Caco-2 (cell line): ENCODE measurements at places on chromosomes 6 and 20.
A peak's percentile ranks its signal among the peaks of the same experiment; 100 is the strongest.

DNA sequence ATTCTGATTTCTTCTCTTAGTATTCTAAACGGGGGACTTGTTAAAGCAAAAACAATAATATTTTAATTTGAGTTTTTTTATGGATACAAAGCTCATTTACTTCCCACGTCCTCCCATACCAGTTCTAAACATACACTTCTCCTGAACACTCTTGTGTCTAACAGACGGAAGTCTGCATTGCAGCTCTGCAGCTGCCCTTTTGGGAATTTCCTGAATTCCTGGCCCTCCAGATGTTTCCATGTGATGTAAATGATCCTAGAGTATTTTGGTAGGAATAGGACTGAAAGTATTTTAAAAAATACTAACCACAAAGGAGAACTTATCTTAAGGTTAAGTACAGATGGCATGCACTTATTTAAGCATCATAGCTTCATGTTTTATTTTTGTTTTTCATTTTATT is 886.7 kb downstream of the TBC1D32 start:
- H3K4me3 ChIP-seq = no peak overlapping the region
- no peak overlapping the region for H3K27ac ChIP-seq
- H3K36me3 ChIP-seq = no peaks in the 10 kb centered on the region

DNA sequence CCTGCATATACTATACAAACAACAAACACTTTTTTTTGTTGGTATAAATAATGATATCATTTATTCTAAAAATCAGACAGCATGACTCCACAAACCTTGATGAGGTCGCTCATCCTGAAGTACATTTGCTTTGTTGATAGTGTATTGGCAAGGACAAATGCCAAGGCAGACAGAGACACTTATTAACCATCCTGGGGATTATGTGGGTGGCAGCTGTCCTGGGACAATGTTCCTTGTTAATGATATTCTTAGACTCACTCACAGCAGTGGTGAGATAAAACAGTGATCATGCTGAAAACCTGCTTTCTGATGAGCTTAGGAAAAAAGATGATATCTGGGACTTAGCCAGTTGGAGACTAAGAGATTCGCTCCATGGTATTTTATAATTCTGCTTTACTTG is 85.4 kb upstream of the OGFRL1 start:
- no peaks in the 10 kb centered on the region for H3K4me1 ChIP-seq
- H3K27ac ChIP-seq = no peak overlapping the region
- no peaks in the 10 kb centered on the region for H3K27me3 ChIP-seq
- no peak for DNase-seq

DNA sequence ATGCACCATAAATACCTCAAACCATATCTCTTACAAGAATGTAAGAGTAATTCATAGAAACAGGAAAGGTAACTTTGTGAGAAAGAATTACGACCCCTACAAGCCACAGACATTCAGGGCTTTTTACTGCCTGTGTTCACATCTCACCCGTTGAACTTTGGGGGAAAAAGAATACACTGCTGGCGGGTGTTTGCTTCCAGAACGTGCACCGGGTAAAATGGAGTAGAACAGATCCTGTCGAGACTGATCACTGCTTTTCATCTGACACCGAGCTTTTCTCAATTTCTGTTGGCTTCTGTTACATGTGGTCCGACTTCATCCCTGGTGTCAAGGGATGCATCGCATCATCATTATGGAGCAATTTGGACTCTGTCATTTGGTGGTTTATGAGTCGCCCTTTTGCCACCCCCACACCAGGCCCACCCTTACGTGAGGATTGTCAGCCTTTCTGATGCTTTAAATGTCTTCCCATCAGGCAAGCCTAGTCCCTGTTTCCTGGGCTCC is 219.2 kb upstream of the ZFP64 start:
- H3K27ac ChIP-seq = no peak overlapping the region
- no peaks in the 10 kb centered on the region for H3K27me3 ChIP-seq
- H3K4me3 ChIP-seq = no peak overlapping the region
- no peaks in the 10 kb centered on the region for H3K36me3 ChIP-seq

DNA sequence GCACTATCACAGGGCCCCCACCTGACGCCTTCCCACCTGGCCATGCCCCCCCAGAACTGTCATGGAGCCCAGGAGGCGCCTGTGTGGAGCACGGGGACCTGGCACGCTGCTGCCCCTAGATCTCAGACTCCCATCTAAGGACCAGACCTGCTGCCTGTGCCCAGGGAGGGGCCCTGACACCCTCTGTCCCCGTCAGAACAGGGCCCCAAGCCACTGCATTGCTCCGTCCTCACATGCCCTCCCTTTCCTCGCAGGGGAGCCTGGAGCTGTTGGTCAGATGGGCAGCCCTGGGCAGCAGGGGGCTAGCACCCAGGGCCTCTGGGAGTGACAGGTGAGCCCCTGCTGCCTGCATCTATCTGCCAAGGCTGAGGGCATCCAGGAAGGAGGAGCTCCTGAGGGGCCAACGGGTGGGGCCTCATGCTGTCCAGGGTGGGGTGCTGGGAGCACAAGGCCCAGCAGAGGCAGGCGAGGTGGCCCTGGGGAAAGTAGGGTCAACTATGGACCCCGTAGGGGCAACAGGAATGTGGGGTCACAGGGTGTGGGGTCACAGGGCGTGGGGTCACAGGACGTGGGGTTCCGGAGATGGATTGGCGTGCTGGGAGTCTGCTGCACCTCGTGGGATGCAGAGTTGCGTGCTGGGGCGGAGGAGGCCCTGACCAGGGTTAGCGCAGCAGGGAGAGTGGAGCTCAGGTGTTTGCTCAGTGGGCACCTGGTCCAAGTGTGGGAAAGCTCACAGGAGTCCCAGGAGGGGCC is 31.6 kb downstream of the CHRNA4 start:
- no peak overlapping the region for H3K4me3 ChIP-seq
- H3K4me1 ChIP-seq = peaks cover 4% of the 10 kb centered on the region; the same call in 1 of the 2 replicates
- H3K27me3 ChIP-seq = no peaks in the 10 kb centered on the region
- no peaks in the 10 kb centered on the region for H3K36me3 ChIP-seq
- H3K27ac ChIP-seq = no peak overlapping the region

DNA sequence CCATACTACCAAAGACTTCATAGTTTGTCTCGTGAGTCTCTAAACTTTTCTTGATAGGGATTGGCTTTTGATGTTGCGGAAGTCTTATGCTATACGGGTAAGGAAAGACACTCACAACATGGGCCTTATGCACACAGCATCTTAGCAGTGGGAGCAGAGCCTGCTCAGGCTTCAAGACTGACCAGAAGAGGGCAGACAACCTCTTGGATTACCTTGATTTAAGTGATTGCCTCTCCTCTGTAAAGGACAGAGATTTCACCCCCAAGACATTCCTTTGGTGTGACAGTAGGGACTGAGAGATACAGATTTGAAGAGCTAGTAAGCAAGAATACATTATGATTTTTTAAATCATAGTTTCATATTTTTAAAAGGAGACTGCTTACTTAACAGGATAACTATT is 71.0 kb upstream of the SAMD3 start:
- DNase-seq = peak; percentile 73
- H3K36me3 ChIP-seq = no peaks in the 10 kb centered on the region
- H3K4me1 ChIP-seq = peaks cover 4% of the 10 kb centered on the region; the same call in 1 of the 2 replicates
- no peak overlapping the region for H3K4me3 ChIP-seq
- peak overlapping the region; percentile 49 for H3K27ac ChIP-seq
- no peaks in the 10 kb centered on the region for H3K27me3 ChIP-seq

DNA sequence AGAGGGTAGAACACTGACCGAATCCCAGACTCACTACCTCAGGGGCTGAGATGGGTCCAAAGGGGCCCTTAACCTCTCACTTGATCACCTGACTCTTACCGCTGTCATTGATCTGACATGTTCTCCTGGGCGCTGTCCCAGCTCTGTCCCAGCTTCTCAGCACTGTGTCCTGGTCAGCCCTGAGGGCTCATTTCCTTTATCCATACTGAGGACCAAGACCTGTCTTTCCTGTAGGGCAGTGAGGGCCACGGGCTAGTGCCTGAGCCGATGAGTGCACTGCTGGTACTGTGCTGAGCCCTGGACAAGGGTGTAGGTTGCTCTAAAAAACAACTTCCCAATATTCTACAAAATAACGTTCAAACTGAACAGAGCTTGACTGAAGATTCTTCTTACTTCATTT is 131.5 kb downstream of the MTHFD1L start:
- H3K27me3 ChIP-seq = no peaks in the 10 kb centered on the region
- DNase-seq = no peak
- no peaks in the 10 kb centered on the region for H3K4me1 ChIP-seq
- H3K27ac ChIP-seq = no peak overlapping the region
- H3K36me3 ChIP-seq = no peaks in the 10 kb centered on the region
- H3K4me3 ChIP-seq = no peak overlapping the region

- no peak for DNase-seq
- no peaks in the 10 kb centered on the region for H3K27me3 ChIP-seq
- H3K4me1 ChIP-seq = no peaks in the 10 kb centered on the region
- no peak overlapping the region for H3K27ac ChIP-seq
- H3K4me3 ChIP-seq = no peak overlapping the region
These were observed 95.7 kb downstream of the HS3ST5 start for GRCh38 chr6:114247101-114247500.

DNA sequence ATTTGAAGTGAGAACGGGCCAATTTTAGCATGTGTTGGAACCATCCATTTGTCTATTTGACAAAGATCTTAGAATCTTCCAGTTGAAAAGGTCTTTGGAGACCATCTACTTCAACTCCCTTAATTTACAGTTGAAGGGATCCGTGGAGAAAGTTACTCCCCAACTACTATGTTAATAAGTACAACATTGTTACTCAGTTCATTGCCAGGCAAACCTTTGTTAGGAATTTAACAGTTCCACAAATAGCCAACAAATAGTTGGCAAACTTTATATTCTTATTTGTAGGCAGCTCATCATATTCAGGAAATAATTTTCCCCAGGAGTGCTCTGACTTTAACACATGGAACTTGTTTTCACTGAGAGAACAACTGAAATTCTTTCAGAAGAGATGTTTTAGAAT is 81.0 kb upstream of the FLRT3 start:
- no peak for DNase-seq
- H3K4me3 ChIP-seq = no peak overlapping the region
- no peaks in the 10 kb centered on the region for H3K36me3 ChIP-seq
- no peak overlapping the region for H3K27ac ChIP-seq
- H3K4me1 ChIP-seq = peaks cover 10% of the 10 kb centered on the region
